ENCODE measurements at places on chromosomes 5 and 9. TPM values are rescaled to one million over a fixed set of nuclear protein-coding genes. Genes with fewer than 3 reads are reported as not detected.

The C7 gene
- total RNA-seq, result 0.09 TPM

The PLPP7 gene
- 3.3 TPM for total RNA-seq

The SPINK13 gene
- total RNA-seq, result not detected

The OR1Q1 gene
- not detected for total RNA-seq

The FAM13B gene
- total RNA-seq, result 13.3 TPM

The ACSL6 gene
- 0.47 TPM for total RNA-seq

The TRIM52 gene
- total RNA-seq, result 9.1 TPM

The PIP5K1B gene
- under 0.01 TPM for total RNA-seq

The STKLD1 gene
- total RNA-seq, result 0.47 TPM

The TBC1D2 gene
- total RNA-seq, result 3.1 TPM

The TRIO gene
- total RNA-seq, result 141 TPM

The PCDHB5 gene
- 0.56 TPM for total RNA-seq

The TAF11L14 gene
- total RNA-seq, result not detected

The NIPAL4 gene
- not detected for total RNA-seq

The ARL15 gene
- 51.7 TPM for total RNA-seq

The TMEFF1 gene
- total RNA-seq, result 6.4 TPM

The EIF4E1B gene
- total RNA-seq, result not detected

The INSL6 gene
- not detected for total RNA-seq

The FOXD4 gene
- total RNA-seq, result 0.09 TPM

The BTNL8 gene
- not detected for total RNA-seq

The PRDM9 gene
- not detected for total RNA-seq

The INSL4 gene
- not detected for total RNA-seq

Measured in endothelial cell of coronary artery (primary cell).